ENCODE measurements at places on chromosomes 1 and 21.

- DNase-seq = no peak
Observed at GRCh38 chr1:1218524-1219200, 4.7 kb upstream of the TNFRSF4 start.

GRCh38 chr1:200891774-200892157, 2.9 kb upstream of the INAVA start:
- no peak for DNase-seq

- no peak for DNase-seq
Observed at GRCh38 chr1:149877211-149877946, 22.0 kb upstream of the BOLA1 start.

DNA sequence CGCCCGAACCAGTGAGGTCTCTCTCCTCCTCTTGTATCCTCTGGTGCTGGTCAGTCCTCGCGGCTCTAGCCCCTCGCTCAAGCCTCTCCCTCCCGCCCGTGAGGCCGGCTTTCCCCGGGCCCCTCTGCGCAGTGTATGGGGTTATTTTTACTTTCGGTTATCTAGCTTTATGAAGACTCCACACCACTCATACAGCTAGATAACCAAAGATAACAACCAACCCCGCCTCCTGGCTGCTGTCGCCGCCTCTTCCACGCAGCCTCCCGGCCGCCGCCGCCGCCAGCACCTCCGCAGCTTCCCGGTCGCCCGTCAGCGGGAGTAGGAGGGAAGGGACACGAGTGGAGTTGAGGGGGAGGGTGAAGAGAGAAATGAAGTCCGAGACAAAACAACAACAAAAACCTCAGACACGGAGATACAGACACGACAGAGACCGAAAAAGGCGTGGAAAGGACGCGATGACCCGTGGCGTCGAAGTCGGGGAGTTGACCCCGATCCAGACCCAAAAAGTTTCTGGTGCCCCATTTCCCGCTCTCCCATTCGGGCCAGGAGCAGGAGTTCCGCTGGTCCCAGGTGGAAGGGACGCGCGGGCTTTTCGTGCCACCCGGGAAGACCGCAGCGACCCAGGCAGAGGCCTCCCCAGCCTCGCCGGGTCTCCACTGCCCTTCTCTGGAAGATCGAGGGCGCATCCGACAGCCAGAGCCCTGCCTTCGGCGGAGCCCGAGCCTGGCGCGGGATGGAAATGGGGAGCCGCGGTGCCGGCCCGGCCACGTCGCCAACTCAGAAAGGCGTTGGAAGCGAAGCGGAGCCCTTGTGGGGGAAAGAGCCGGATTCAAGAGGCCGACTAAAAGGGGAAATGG, 51.4 kb downstream of the RHBG start:
- no peak for DNase-seq

DNA sequence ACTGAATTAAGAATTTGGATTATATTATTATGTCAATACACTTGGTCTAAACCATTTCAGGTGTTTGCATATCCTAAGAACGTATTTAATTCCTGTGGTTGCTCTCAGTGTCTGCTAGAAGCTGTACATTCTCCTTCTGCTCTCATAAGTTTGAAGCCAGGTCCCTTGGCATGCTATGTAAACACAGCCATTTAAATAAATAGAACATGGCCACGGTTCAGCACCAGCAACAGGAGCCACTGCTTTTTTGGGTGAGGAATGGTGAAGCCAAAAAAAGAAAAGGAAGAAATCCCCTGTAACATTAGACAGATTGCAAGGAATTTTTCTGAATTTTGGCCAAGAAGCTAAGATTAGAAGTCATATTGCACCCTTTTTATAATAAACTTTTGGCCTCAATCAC, 19.1 kb downstream of the CCN1 start:
- DNase-seq = no peak

- peak; percentile 64 for DNase-seq
Observed at GRCh38 chr1:24191860-24192259, 4.8 kb upstream of the IFNLR1 start.

- no peak for DNase-seq
Observed at GRCh38 chr1:10353693-10354092, 45.2 kb upstream of the PGD start.

DNA sequence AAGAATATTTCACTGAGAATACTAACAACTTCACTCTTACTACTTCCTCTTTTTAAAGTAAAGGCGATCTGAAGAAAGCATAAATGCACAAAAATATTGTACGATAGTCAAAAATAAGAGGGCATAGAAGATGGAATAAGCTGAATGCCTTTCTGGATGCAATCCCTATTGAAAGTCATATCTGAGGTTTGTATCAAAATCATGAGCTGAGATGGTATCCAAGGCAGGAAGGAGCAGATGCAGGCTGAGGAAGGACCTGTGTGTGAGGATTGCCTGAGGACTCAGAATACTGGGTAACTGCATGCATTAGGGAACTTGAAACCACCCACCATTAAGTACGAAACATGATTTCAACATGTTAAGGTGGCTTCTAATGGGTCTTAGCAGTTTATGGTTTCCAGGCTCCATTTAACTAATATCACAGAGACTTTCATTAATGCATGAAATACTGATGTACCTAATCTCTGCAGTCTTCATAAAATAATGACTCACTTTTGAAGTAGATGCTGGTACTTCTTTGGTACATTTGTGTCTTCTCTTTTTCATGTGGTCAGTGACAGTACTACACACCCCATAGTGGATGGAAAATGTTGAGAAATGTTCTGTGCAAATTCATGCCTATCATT, 29.6 kb upstream of the RGS1 start:
- DNase-seq = no peak

- no peak for DNase-seq
Observed at GRCh38 chr21:37146320-37147235, 73.5 kb downstream of the TTC3 start.

GRCh38 chr21:15061747-15062605, 2.8 kb downstream of the NRIP1 start:
- DNase-seq = no peak

- DNase-seq = no peak
Observed at GRCh38 chr1:151733126-151733525, 11.8 kb downstream of the RIIAD1 start.

- DNase-seq = no peak
Observed at GRCh38 chr1:236612349-236612748, 8.0 kb upstream of the HEATR1 start.

- peak; percentile 30 for DNase-seq
Observed at GRCh38 chr1:118247593-118247992, 62.6 kb upstream of the SPAG17 start.

GRCh38 chr1:223393275-223394214, at the start of gene CCDC185:
Gene CCDC185 (plus strand): TSS chr1:223393415. CDS start chr1:223393476, 61 bp downstream.
- DNase-seq = no peak

DNA sequence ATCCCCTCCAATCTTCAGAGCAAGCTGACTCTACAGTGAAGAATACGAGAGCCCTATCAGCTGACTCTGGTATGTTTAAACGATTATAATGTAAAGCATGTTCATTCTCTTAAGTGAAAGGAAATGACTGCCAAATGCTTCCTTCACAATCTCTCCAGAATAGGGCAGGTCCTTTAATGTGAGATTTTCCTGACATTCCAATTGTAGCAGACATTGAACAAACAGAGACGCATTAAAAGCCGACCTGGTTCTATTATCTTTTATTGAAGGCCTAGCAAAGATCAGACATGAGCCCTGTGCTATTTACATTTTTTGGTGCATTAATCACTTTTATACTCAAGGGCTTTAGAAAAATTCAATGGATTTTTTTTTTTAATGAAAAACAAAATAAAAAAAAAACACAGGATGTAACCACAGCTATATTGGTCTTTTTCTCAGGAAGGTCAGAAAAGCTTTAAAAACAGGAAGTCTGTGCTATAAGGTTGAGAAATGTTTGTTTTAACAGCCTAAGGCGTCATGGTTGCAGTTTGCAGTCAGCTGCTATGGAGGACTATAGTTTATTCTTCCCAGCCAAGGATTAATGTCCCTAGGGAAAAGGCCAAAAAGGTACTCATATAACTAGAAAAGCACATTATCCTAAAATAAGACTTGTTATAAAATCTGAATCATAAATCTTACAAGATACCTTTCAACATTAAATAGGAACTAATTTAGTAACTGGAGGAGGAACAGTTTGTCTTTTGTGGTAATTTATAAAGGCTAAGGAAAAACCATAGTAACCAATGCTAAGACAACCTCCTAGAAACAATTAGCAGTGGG, 104.8 kb downstream of the RERE start:
- peak; percentile 59 for DNase-seq

DNA sequence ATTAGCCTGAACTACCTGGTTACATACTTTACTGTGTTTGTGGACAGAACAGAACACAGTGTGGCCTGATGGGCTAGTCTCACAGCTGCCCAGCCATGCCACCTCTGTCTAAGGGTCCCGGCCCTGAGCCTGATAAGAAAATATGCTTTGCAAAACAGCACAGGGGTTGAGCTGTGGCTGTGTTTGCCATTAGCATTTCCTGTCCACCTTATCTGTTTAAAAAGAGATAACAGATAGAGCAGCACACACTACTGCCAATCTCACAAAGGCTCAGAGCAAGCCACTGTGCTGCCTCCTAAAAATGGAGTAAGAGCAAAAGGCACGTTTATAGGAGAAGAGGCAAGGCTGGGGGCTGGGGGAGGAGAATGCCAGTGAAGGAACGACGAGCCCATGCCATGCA, 95.0 kb downstream of the SUSD4 start:
- DNase-seq = no peak

Data from A172 (cell line).